ENCODE measurements at places on chromosomes 5 and 9. TPM values are rescaled to one million over a fixed set of nuclear protein-coding genes. Genes with fewer than 3 reads are reported as not detected.

The STPG3 gene
- 0.26 TPM for total RNA-seq

DNA sequence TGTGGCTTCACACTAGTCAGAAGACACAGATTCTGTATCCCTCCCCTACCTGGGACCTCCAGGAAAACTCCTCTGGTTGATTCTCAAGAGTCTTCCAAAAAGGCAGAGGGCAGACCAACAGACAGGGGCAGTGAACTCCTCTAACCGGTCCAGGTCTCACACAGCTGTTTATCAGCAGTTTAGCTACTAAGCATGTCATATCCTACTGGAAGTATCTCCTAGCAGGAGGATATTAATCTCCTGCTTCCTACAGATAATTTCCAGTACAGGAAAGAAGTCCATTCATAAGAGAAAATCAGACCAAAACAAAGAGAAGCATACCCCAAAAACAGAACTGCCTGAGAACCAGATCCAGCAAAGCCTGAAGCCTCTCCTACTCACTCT is 64.3 kb downstream of the DTWD2 start:
- H3K4me3 ChIP-seq = no peak overlapping the region
- H3K36me3 ChIP-seq = no peaks in the 10 kb centered on the region
- H3K4me1 ChIP-seq = no peaks in the 10 kb centered on the region

GRCh38 chr5:64518793-64519192 is 13.0 kb downstream of the RGS7BP start:
- no peak overlapping the region for H3K4me3 ChIP-seq
- H3K27me3 ChIP-seq = peaks cover 5% of the 10 kb centered on the region
- no peaks in the 10 kb centered on the region for H3K36me3 ChIP-seq
- no peak for DNase-seq
- no peaks in the 10 kb centered on the region for H3K4me1 ChIP-seq

- peaks cover 8% of the 10 kb centered on the region for H3K27me3 ChIP-seq
- no peak overlapping the region for H3K27ac ChIP-seq
- no peak overlapping the region for H3K4me3 ChIP-seq
- no peaks in the 10 kb centered on the region for H3K4me1 ChIP-seq
- DNase-seq = no peak
Observed at GRCh38 chr5:169286572-169287300, 14.2 kb downstream of the SLIT3 start.

- H3K4me1 ChIP-seq = peaks cover 35% of the 10 kb centered on the region
- H3K4me3 ChIP-seq = no peak overlapping the region
- DNase-seq = no peak
- no peaks in the 10 kb centered on the region for H3K36me3 ChIP-seq
Observed at GRCh38 chr5:6494939-6495338, 46.3 kb downstream of the UBE2QL1 start.

GRCh38 chr5:133895979-133896845 is 72.2 kb downstream of the C5orf15 start:
- peaks cover 10% of the 10 kb centered on the region for H3K4me1 ChIP-seq
- no peaks in the 10 kb centered on the region for H3K27me3 ChIP-seq
- no peak for DNase-seq
- H3K4me3 ChIP-seq = no peak overlapping the region
- H3K27ac ChIP-seq = no peak overlapping the region
